ENCODE measurements at places on chromosomes 16 and 17.

- no peak overlapping the region for H3K4me3 ChIP-seq
- no peak for DNase-seq
- no peak overlapping the region for H3K27ac ChIP-seq
- no peaks in the 10 kb centered on the region for H3K4me1 ChIP-seq
Measured at GRCh38 chr17:73731733-73732132, 87.5 kb upstream of the SDK2 start.

- H3K4me3 ChIP-seq: peak overlapping the region; percentile 80
- DNase-seq: no peak
- peak overlapping the region; percentile 65 for H3K27ac ChIP-seq
Measured at GRCh38 chr17:14301279-14302090, 604 bp downstream of the HS3ST3B1 start.

- peak; percentile 97 for DNase-seq
- no peaks in the 10 kb centered on the region for H3K36me3 ChIP-seq
- peak overlapping the region; percentile 83 for H3K27ac ChIP-seq
- H3K4me1 ChIP-seq: peaks cover 18% of the 10 kb centered on the region
- H3K4me3 ChIP-seq: peak overlapping the region; percentile 23
- H3K27me3 ChIP-seq: no peaks in the 10 kb centered on the region
Measured at GRCh38 chr17:78315355-78316114, 44.3 kb downstream of the SOCS3 start.

DNA sequence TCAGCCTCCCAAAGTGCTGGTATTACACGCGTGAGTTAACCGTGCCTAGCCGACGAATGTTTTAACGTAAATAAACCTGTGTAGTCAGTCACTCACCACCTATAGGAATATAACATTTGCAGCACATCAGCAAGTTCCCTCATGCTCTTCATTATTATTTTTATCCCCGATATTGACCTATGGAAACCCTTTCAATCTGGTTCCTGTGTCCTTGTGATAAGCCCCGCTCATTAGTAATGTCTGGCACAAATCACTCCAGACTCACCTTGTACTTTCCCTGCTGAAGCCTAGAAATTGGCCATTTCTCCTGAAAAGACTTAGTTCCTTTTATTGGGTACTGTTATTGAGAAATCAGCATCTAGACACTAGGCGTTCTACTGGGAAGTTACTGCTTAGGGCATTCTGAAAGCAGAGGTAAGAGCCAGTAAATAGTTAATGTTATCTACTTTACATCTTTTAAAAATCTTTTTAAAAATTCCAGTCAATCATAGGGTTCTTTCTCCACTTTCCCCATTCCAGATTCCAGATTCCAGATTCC is 1.5 kb upstream of the PHKG2 start:
- H3K36me3 ChIP-seq: peaks cover 17% of the 10 kb centered on the region
- DNase-seq: no peak
- no peaks in the 10 kb centered on the region for H3K27me3 ChIP-seq
- H3K4me1 ChIP-seq: peaks cover 11% of the 10 kb centered on the region
